ENCODE measurements at places on chromosomes 5 and 9.

DNA sequence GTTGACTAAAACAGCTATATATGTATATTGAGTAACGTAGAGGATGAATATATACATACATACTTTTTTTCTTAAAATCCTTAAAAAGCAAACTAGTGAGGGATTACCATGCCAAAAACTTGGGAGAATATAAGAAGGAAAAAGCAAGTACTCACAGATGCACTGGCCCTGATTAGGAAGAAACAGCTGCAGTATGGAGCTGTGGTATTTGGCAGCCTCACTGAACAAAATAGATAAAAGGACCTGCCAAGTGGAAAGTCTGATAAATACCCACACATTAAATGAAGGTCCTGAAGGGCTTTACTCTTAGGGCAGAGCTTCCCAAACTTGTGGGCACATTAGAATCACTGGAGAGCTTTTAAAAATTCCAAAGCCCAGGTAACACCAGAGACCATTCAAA lies 80.6 kb downstream of the FEM1C start:
- no peak for DNase-seq

GRCh38 chr5:145858959-145859358 lies 13.9 kb downstream of the GRXCR2 start:
- no peak for DNase-seq

DNA sequence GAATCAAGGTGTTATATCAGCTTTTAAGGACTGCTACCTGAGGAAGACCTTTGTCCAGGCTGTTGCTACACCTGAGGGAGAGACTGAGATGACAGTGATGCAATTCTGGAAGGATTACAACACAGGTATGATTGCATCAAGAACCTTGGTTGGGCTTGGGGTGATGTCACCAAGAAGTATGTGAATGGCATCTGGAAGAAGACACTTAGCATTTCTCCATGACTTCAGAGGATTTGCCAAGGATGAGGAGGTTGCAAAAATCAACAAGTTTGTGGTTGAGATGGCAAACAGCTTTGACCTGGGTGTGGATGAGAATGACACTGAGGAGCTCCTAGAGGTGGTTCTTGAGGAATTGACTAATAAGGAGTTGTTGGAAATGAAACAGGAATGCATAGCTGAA lies 67.9 kb upstream of the PANK3 start:
- no peak for DNase-seq

DNA sequence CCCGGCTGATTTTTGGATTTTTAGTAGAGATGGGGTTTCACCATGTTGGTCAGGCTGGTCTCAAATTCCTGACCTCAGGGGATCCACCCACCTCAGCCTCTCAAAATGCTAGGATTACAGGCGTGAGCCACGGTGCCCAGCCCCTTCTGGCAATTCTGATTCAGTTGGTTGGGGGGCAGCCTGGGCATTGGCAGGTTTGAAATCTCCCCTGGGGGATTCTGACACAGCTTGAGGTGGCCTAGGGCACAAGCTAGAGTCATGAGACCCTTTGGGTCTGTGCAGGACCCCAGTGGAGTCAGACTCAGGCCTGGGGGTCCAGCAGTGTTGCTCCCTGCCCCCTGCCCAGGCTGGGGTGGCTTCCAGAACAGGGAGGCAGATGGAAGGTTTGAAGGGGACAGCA lies 239.8 kb downstream of the PBX3 start:
- DNase-seq: no peak

DNA sequence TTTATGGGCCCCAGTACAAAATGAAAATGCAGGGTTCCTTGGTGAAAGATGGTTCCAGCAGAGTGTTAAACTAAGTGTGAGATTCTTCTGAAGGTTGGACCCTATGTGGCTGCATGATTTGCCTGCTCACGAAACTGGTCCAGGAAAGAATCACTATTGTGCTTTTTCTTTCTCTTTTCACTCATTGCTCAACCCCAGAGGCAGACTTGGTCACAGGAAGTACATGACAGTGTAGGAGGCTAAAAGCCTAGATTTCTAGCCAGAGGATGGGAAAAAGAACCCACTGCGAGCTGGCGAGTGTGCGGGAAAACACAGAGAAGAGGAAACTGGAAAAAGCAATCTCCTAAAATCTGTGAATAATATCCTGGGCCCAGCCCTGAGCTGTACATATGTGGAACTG lies 18.6 kb downstream of the SLC36A2 start:
- no peak for DNase-seq

DNA sequence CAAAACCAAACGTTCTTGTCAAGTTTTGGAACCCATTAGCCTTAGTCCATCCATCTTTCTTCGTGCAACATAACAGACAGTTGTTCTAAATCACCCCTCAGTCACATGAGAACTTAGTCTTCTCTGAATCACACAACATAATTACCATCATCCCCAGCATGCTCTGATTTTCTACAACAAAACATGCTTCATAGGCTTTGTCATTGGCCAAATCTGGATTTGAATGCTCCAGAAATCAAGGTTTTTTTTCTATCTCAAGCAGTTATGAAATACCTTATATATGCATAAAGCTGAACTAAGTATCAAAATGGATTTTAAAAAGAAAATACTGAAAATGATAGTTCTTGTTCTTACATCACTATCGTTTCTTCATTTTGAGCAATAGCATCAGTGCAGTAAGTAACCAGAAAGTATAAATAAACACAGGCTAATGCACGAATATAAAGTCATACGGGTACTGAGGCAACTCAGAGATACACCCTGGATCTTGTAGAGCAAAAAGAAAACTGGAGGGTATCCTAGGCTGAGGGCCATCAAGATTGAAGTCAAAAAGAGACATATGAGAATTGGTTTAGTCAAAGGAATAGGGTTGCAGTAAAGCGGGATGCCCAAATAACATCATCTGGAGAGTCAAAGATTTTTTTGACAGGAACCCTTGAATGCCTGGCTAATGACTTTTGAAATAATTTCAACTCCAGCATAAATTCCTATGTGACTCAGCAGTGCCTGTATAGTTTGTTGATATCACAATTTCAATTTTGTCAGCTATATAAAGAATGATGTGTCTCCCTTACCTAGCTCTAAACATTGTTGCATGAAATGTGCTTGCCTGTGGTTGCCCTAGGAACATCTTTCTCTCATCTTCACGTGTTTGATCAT lies 164.7 kb downstream of the ADAMTSL1 start:
- no peak for DNase-seq

DNA sequence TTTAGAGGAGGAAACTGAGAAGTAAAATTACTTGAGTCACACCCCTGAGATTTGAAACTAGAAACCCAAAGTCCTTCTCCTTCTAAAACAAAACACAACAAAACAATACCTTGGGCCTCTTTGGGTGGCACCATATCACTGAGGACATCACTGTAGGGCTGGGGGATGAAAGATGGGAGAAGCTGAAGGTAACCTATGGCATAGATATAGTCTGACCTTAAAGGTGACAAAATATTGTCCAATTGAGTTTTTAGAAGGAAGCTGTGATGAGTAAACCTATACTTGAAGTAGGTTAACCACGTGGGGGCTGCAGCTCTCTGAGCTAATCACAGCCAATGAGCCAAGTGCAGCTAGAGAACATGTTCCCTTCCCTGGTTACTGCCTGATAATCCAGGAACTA lies 167.4 kb upstream of the CD180 start:
- no peak for DNase-seq

DNA sequence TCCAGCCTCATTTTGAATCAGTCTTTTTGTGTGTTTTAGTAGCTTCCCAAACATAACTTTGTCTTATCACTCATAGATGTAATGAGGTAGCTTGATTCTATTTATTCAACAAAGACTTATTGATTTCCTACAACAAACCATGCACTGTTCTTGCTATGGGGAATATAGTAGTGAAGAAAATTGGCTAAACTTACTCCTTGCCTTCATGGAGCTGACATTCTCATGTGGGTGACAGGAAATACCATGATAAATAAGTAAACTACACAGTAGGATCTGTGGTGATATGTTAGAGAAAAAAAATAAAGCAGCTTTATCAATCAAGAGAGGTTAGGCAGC lies 255.7 kb upstream of the TNC start:
- DNase-seq: no peak

- DNase-seq: no peak
These were observed 1526.4 kb upstream of the NUDT12 start for GRCh38 chr5:105088961-105089360.

- DNase-seq: no peak
These were observed 52.3 kb downstream of the SLC46A2 start for GRCh38 chr9:112838342-112838741.

- DNase-seq: no peak
These were observed 2.6 kb upstream of the SLC6A3 start for GRCh38 chr5:1447671-1448361.

DNA sequence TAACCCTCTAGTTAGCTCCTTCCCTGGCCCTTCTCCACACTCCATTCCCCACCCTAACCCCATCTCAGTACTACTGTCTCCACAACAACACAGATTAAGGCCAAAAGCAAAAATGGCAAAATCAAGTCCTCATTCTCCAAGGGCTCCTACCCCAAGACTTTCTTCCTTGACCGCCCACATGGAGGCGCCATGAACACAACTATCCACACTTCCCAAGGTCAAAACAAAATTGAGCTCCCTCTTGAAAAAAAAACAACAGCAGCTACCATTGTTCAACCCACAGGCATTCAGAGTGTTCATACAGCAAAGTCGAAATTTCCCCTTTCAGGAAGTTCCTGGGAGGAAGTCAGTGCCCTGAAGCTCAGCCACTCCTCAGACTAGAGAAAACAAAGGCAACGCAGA lies 54.4 kb downstream of the GNAQ start:
- no peak for DNase-seq

- DNase-seq: no peak
These were observed 50.9 kb downstream of the CERT1 start for GRCh38 chr5:75460532-75460931.

Data from stimulated activated CD8-positive, alpha-beta memory T cell treated with anti-CD3 and anti-CD28 coated beads, Interleukin-7, amount 100 ng/mL, for 1 hour (primary cell).